CD4-positive, alpha-beta T cell treated with Interleukin-2 at 100 ng/mL for 4 hours (primary cell): ENCODE measurements at places on chromosomes 2 and 18.

- DNase-seq, result no peak
These were observed 42.2 kb upstream of the SMAD7 start for GRCh38 chr18:48992791-48993555.

DNA sequence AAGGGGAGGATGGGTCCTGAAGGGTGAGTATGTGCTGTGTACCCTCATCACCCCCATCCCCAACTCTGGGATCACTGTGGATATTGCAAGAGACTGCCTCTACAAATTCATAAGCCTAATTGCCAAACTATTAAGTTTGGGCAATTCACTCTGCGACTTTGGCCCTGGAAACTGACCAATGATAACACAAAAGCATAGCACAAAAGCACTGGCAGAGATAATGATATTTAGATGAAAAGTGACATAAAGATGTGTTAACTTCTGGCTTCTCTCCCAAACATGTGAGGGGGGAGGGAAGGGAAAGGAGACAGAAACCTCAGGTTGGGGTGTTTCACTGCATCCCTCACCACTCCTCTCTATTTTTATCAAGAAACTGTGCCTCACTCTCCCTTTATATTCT, 150.3 kb downstream of the SATB2 start:
- no peak for DNase-seq

DNA sequence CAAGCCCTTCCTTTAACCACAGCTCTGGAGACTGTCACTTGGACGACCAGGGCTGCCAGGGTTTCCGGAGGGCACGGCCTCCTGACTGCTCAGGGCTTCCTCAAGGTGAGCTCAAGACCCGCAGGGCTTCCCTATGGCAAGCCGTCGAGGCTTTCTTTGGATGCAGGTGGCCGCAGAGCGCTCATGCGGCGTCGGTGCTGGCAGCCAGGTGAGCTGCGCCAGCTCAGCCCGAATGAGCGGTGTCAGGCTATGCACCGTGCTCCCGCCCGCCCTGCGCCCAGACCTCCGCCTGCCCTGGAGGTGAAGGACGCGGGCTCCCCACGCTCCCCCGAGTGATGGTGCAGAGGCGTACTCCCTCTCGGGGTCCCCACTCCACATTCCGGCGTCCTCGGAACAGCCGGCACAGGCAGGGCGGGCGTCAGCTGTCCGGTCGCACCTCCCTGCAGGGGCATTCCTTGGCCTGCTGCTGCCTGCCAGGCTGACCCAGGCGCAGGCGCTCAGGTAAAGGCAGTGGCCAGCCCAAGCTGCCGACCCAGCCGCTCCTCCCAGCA, 20.8 kb upstream of the TUBB6 start:
- no peak for DNase-seq

GRCh38 chr2:205477016-205477705, 205.1 kb upstream of the NRP2 start:
- no peak for DNase-seq
